Endothelial cell (in vitro differentiated cells): ENCODE measurements at places on chromosomes 7 and 10.

GRCh38 chr7:46652317-46652716 is 731.2 kb upstream of the IGFBP3 start:
- DNase-seq: no peak

- DNase-seq: no peak
These were observed 765.1 kb downstream of the GRID1 start for GRCh38 chr10:85601526-85601925.

DNA sequence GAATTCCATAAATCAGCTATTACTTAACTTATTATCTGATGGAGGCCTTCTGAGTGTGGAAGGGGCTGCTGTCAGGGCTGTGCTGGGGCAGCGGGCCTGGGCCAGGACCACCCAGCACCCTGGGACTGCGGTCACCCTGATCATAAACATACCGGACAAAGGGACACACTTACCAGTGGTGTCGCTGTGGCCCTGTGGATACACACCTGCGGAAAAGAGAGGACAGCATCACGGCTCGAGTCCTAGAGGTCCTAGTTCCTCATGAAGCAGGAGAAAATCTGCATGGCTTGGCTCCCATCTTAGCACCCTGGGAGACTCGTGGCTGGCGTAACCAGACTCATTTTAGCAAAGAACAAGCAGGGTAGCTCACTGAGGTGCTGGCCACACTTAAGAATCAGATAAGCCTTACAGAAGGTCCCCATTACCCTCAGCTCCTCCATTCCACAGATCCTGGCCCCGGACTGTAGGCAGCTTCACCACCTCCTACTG is 17.7 kb downstream of the IL15RA start:
- no peak for DNase-seq

DNA sequence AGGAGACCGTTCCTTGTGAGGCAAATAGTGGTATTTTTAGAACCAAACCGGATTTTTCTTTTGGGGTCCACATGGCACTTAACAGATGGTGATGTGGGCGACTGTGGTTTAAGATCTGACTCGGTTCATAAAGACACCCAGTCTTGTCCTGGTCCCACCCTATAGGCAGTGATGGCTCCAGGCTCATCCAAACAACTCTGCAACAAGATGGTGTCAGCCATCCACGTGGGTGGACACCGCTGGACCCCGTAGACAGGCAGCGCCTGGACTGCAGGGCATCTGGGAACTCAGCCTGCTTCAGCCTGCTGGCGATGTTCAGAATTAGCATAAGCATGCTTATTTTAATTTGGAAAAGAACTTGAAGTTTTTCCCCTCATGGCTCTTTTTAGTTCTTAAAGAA is 258.4 kb upstream of the FZD1 start:
- no peak for DNase-seq

DNA sequence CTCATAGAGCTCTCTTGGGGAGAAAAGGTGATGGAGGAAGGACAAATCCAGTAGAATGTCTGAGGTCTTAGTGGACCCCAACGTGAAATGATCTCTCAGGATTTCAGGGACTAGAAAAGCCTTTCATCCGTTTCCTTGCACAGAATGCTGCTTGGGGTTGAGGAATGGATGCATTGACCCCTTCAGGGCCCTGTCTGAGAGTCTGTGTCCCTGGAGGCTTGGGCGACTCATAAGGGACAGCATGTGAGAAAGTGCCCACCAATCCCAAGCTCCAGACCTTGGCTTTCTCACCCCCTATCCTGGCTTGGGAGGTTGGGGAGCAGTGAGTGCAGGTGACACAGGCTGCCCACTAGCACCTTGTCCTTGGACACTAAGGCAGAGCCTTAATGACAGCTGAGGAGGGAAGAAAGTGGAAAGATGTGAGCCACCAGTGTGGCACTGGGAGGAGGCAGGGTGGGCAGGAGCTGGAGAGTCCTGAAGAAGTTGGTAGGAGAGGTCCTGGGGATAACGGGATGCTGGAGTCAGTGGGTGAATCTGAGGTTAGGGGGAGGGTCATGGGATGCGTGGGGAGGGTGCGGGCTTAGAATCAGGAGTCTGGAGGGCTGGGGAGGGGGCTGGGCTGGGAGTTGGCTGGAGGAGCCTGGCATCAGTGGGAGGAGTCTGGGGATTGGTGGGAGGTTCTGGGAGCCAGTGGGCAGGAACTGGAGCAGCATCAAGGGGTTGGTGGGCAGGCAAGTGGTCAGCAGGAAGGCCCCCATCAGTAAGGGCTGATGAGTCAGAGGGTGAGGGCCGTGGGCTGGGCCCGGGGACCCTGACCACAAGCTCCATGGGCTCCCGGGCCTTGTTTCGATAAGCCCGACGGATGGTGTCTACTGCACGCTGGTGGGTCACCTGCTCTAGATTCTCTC is 8.6 kb downstream of the LZTS2 start:
- DNase-seq: no peak

GRCh38 chr7:85714951-85715350 is 528.1 kb upstream of the SEMA3D start:
- DNase-seq: no peak

DNA sequence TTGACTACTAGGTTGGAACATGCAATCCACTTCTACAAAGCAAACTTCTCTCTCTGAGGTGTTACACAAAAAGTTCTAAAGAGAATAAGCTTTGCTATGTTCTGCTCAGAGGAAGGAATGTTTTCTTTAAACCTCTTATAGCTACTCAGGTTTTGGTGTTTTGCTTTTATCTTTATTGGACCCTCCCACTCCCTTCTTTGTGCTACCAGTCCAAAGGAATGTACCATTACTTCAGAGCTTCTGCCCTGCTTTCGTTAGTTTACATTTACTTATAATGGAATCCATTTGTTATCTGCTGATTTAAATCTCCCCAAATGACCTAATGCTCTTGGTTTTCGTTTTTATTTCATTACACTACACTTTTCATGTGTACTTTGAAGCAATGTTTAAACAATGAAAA is 154.9 kb downstream of the ATE1 start:
- DNase-seq: no peak

DNA sequence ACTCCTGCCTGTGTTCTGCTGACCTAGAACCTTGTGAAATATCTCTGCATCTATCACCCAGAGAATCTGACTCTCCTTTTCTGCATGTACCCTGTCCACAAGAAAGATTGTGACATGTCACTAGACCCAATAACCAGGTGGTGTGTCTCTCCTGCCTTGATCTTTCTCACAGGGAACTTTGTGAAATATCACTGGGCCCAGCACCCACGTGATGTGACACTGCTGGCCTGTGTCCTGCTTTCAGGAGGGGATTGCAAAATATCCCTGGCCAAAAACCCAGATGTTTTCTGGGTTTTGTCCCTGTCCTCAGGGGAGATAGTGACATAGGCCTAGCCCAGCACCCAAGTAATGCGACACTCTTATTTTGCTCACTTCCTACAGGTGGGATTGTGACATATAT is 10.1 kb upstream of the ZNF107 start:
- no peak for DNase-seq

GRCh38 chr10:34670081-34670480 is 145.0 kb downstream of the PARD3 start:
- DNase-seq: no peak

GRCh38 chr7:110522761-110523200 is 568.1 kb upstream of the LRRN3 start:
- no peak for DNase-seq

DNA sequence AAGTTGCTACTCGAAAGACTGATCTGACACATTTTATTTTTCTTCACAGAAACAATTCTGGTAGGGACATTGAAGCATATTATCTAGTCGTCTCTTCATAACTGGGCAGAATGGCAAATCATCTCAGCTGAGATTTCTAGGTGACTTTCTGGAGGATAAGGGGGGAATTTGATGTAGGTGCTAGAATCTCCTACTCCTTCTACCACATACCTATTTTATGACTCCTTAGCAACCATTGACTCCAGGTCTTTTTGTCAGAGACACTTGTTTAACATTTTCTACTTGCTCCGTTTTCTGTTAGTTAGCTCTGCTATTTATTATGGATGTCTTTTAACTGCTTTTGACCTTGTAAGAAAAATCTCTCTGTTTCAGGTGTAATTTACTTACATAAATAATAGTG is 380.9 kb upstream of the SEMA3C start:
- no peak for DNase-seq

DNA sequence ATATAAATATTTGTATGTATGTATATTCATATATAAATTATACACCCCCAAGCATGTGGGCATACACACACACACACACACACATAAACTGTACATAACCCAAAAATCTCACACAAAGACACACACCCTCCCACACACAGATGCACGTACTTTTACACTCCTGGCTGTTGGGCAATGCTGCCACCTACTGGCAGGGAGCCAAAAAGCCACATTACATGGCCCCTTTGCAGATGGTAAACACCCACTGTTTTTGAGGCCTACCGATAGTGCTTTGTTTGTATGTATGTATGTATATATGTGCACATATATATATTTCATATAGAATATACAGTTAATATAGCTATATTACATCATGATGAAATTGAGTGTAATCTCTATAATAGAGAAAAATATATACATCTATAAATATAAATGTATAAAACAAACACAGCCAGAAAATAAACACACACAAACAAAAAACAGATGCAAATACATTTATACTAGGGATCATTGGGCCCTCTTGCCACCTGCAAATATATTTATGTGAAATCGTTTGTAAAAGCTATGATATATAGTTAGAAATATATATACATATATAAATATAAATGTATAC is 120.1 kb upstream of the ACBD5 start:
- DNase-seq: peak; percentile 83

DNA sequence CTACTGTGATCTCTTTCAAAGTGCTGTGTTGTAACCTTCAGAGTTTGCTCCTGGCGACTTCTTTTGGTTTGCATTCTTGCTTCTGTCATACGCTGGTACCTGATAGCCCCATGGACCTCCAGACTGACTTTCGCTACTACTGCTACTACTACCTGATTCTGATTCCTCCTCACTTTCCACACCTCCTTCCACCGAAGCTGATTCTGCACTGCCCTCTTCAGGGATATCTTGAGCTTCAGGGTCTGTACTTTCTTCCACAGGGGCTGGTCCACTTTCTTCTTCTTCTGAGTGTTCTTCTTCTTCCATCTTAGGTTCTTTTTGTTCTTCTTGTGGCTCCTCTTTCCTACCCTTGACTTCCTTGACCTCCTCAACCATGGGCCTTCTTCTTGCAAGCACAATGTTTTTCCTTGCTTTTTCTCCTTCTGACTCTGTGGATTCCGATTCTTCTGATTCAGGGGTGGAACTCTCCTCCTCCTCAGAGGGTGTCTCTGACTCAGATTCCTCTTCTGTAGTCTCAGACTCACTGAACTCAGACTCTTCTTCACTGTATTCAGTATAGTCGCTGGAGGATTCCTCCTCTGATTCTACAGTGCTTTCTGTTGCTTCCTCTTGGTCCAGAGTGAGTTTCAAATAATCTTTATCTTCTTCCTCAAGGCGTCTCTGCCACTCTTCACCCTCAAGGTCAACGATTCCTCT is 992.2 kb downstream of the PCDH15 start:
- no peak for DNase-seq

DNA sequence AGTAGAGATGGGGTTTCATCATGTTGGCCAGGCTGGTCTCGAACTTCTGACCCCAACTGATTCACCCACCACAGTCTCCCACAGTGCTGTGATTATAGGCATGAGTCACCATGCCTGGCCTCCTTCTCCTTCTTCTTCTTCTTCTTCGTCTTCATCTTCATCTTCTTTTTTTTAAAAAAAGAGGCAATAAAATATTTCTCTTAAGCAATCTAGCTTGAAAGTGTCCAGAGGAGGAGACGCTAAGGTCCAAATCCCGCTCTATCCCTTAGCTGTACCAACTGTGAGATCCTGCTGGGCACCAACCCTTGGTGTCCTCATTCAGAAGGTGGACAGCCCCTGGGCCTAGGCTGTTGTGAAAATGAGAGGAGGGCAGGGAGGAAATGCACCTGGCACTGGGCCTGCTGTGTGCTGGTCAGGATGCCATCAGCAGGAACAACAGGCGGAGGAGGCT is 13.9 kb upstream of the PSAP start:
- no peak for DNase-seq

- peak; percentile 42 for DNase-seq
These were observed 2.7 kb downstream of the VGF start for GRCh38 chr7:101162551-101163278.

GRCh38 chr10:87818505-87819288 is 671 bp upstream of the ATAD1 start:
- peak; percentile 6 for DNase-seq

DNA sequence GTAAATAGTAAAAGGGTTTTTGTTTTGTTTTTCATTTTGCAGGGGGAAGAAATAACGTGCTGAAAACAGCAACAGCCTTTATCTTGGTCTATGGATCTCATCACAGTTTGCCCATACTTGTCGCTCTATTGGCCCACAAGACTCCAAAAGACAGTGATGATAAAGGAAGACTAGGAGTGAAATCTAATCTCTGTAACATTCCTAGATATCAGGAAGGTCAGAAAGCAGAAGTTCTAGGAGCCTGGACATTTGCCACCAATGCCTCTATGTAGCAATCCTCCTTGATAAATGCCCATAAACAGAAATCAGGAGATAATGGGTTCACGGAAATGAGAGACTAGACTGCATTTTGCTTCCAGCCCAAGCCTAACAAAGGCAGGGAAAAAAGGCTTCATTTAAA is 8.9 kb downstream of the CUBN start:
- no peak for DNase-seq

DNA sequence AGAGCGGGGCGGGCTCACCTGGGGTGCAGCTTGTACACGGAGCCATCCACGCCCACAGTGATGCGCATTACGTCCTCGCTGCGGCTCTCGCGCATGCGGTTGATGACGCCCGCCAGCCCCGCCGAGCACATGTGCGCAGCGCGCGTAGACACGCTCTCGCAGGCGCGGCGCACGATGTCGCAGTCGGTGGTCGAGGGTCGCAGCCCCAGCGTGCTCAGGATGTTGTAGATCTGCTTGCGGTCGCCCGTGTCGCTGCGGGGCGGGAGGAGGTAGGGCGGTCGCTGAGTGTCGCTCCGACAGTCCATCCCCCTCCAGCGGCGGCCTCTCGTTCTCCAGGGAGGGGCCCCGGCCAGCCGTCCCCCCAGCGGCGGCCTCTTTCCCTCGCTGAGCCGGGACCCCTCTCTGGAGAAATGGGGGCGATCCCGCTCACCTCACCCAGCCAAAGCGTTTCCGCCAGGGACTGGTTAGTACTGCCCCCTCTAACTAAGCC is 4.4 kb upstream of the MYL7 start:
- no peak for DNase-seq

GRCh38 chr10:133130602-133131001 is 29.4 kb upstream of the KNDC1 start:
- DNase-seq: no peak
